ENCODE measurements at places on chromosomes 3 and 15.

DNA sequence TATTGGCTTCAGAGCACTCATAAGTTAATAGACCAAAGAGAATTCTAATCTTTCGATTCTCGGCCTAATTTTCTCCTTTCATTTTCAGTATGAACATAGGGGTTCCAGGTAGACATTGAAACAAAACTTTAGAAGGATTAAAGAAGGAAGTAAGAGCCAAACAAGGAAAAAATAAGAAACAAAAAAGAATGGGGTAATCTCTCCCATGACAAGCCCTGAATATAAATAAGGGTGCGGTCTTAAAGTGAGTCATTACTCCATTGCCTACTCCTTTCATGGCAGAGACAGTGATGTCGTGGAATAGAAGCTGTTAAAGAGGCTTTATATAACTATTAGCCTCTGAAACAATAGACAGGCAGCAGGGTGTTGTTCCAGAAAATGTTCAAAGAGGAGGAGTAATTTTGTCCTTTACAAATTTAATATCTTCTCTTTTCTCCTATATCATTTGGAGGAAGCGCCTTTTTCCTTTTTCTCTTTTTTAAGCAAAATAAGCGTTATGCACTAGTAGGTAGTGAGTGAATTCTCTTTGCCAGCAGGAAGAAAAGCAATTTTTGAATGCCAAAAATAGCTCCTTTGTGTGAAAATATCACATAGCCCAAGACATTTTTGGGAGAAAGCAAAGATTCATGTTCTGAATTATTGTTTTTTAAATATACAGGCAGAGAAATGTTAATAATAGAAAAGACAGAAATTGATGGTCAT lies 607.9 kb upstream of the KCNMB2 start:
- no peak for DNase-seq

GRCh38 chr15:54599386-54599785 lies 597.4 kb downstream of the RSL24D1 start:
- DNase-seq, result no peak

DNA sequence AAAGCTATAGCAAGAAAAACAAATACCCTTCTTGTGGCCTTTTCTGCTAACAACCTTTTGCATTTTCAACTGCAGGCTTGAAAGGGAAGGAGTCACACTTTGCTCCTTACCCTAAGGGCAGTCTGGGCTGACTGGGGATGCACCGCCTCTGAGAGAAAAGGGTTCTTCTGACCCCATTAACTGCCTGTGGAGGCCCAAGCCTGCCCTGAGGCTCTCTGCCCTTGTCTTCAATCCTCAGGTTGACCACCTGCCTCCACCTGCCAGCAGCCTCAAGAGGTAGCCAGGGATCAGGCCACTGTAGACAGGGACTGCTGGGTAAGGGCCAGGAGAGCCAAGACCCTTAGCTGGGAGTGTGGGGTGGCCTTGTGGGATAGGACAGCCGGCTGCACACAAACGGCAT lies 93.8 kb downstream of the SQOR start:
- no peak for DNase-seq

- no peak for DNase-seq
Measured at GRCh38 chr3:182810574-182811268, 17.4 kb downstream of the ATP11B start.

- DNase-seq, result no peak
Measured at GRCh38 chr3:96831175-96831574, 16.8 kb downstream of the EPHA6 start.
